Skeletal muscle tissue (tissue), 5 donors: ENCODE measurements at places on chromosomes 2 and 18. TPM values are rescaled to one million over a fixed set of nuclear protein-coding genes. Genes with fewer than 3 reads are reported as not detected.

The NYAP2 gene
- total RNA-seq = 0.52 TPM

The GALM gene
- 18.3 TPM for total RNA-seq

The C1QL2 gene
- total RNA-seq = not detected

The MCM6 gene
- 11.0 TPM for total RNA-seq

The STK11IP gene
- 8.9 TPM for total RNA-seq

The GAL3ST2 gene
- not detected for total RNA-seq
